ENCODE measurements at places on chromosomes 5 and 9.

GRCh38 chr5:169183576-169183975 is 117.4 kb downstream of the SLIT3 start:
- DNase-seq: no peak

GRCh38 chr5:134758504-134759341 is at the start of gene DDX46:
TSS of gene DDX46 (plus strand) at chr5:134758779. CDS start at chr5:134758939, 160 bp downstream.
- DNase-seq: peak; percentile 82

- no peak for DNase-seq
Observed at GRCh38 chr5:155052532-155052931, 39.0 kb downstream of the KIF4B start.

- no peak for DNase-seq
Observed at GRCh38 chr9:135522931-135523330, 1.7 kb downstream of the LCN1 start.

DNA sequence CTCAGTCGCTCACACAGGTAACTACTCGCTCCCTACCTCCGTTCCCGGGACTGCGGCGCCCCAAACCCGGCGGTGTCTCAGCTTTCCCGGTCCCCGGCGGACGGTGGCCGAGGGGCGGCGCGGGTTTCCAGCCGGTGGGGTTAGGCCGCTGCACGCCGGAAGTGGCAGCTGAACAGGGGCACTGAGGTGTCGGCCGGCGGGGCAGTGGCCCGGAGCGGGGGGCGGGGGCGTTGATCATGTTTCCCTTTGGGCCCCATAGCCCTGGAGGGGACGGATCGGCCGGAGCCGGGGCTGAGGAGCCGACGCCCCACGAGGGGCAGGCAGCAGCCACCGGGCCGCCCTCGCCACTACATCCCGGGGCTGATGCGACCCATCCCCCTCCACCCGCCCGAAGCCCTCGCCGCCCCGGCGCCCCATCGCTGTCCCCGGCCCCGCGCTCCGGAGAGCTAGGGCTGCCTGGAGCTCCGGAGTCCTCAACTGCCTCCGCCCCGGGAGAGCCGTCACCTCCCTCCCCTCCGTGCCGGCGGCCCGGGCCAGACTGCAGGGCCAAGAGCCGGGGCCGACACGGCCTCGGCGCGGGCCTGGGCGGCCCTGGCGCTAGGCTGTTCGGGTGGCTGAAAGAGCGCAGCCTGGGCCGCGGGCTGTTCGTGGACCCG is at the start of gene DCAF10:
Gene DCAF10 (plus strand): TSS at position 167 of the 656 bp plus-strand sequence. CDS start 70 bp downstream, at position 237.
- peak; percentile 77 for DNase-seq

GRCh38 chr9:124665391-124666058 is 105.6 kb downstream of the NR6A1 start:
- no peak for DNase-seq

DNA sequence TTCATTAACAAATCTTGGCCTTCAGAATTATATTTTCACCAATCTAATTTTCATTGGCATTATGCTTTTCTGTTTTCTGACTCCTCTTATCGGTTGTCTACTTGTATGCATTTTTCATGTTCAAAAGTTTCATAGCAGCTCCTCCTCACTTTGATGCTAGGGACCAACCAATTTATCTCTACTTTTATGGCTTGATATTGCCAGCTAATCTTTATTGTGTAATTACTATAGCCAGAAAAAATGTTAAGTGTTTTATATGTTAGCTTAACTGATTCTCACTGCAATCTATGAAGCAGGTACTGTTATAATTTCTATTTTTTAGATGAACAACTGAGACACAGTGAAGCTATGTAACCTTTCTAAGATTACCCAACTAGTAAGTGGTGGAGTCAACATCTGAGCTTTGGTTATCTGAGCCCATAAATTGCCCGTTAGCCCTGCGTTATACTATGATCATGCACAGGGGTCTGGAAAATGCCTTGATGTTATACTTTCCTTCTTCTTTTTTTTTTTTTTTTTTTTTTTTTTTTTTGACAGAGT is 34.4 kb upstream of the TNC start:
- no peak for DNase-seq

- DNase-seq: peak; percentile 30
Observed at GRCh38 chr5:134525683-134526482, 413 bp downstream of the JADE2 start.

- DNase-seq: no peak
Observed at GRCh38 chr9:69919461-69920061, 98.9 kb downstream of the CFAP95 start.

- no peak for DNase-seq
Observed at GRCh38 chr5:140355546-140355945, 4.4 kb upstream of the SLC4A9 start.

DNA sequence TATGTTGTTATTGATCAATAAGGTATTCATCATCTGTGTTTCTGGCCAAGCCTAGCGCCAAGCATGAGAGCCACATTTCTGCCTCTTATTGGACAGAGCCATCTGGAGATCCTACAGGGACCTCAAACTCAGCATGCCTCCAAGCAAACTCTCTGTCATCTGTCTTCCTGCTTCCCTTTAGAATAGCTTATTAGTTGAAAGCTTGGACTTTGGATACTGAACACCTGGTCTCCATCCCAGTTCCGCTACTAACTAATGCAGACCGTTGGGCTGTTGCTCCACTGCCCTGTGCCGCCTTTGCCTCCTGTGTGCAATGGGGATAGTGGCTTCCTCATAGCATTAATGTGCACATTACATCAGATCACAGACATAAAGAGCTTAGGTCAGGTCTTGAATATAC is 65.5 kb downstream of the MAP1B start:
- DNase-seq: no peak

GRCh38 chr9:111231801-111232580 is 98.0 kb downstream of the OR2K2 start:
- DNase-seq: no peak

DNA sequence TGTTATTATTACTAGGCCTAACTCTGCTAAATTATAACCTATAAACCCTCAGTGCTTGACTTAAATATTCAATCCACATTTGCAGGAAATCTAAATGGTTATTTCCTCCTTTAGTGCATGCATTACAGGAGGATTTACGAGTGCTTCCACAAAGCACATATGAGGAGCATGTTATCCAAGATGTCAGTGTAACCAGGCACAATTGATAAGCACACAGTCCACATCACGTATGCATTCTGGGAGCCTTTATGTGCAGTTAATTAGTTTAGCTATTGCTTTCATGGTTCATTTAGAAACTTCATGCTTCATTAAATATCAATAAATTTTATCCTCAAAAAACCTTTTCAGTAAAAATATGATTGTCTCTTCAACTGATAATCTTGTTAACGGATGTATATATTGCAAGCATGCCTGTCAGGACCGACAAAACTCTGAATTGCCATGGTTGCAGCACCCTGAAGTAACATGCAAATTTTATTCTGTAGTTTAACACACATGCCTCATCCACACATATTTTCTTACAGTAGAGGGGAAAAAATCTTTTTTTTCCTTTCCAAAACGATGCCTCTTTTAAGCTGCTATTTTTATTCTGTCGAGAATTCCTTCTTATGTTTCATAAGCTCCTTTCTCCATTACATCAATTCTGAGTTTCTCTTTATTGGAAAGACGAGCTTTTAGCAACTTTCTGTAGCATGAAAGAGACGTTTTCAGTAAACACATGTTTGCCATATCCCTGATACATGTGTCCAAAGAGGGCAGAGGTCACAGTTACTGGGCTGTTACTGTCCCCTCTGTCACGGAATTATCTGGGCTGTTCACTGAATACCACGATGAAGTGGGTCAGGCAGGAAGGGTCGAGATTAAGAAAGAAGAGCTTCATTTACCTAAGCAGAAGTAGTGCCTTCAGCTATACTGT is 142.0 kb downstream of the GLIS3 start:
- no peak for DNase-seq

- no peak for DNase-seq
Observed at GRCh38 chr5:116671211-116671736, 96.7 kb upstream of the SEMA6A start.

DNA sequence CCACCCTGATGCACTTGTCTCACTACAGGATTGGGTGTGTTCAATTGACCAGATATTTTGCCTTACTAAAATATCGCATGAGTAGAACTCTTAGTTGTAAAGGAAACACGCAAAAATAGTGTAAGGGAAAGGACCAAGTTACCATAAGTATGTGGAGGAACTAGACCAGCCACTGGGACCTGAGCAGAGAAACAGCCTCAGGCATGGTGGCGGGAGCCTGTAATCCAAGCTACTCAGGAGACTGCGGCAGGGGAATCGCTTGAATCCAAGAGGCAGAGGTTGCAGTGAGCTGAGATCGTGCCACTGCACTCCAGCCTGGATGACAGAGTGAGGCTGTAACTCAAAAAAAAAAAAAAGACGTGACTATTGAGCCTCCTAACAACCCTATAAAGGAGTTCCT is 117.9 kb upstream of the SPATA31C2 start:
- DNase-seq: no peak

GRCh38 chr9:105290418-105290817 is 46.0 kb downstream of the SLC44A1 start:
- no peak for DNase-seq

GRCh38 chr5:100898504-100899346 is 4.4 kb downstream of the ST8SIA4 start:
- no peak for DNase-seq

- no peak for DNase-seq
Observed at GRCh38 chr5:135739383-135739981, 95.0 kb upstream of the SLC25A48 start.

- DNase-seq: no peak
Observed at GRCh38 chr9:120914396-120914795, 12.2 kb downstream of the TRAF1 start.

GRCh38 chr9:111613436-111614040 is 14.1 kb upstream of the PTGR1 start:
- DNase-seq: no peak

DNA sequence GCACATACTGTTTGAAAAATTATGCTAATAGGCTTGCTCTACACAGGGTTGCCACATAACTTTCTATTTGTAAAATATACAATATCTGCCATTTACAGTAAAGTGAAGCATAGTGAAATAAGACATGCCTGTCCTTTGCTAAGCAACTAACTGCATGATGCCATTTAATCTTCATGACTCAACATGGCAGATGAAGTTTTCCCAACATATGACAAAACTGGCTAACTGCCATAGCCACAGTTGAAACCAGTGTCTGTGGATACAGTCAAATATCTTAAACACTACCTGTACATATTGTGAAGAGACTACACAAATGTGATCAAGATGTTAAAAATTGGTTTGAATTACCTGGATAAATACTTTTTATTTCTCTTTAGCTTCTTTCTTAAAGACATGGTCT is 3.1 kb upstream of the DMAC1 start:
- no peak for DNase-seq

DNA sequence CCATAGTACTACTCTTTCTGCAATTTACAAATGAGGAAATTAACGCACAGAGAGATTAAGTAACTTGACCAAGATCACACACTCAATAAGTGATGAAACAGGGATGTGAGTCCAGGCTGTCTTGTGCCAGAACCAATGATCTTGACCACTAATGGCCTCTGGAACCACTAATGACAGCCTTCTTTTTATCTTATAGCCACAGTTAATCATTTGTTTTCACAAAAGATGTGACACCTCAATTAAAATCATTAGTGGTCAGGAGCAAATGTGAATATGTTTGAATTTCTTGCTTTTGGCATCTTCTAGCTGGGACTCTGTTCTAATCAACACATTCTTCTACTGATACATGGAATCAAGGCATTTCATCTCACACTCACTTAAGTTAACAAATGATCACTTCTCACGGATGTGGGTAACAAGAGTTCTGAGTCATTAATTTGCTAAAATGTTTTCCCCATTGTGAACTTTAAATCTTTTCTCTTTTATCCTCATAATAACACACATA is 102.7 kb upstream of the CD180 start:
- no peak for DNase-seq

DNA sequence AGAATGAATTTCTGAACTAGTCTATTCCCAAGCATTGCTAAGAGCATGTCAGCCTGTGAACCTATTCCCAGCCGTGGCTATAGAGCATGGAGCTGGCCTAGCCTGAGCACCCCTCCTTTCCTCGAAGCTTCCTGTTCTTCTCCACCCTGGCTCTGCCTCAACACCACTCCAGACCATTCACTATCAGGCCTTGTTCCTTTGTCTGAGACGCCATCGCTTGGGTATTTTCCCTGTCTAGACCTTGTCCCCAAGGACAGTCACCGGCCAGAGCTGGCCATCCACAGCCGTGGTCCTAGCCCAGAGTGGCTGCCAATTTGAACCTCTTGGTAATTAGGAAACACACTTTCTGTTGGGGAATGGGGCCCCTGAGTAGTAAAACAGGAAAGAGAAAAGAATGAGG is 105.8 kb downstream of the LIFR start:
- DNase-seq: no peak

DNA sequence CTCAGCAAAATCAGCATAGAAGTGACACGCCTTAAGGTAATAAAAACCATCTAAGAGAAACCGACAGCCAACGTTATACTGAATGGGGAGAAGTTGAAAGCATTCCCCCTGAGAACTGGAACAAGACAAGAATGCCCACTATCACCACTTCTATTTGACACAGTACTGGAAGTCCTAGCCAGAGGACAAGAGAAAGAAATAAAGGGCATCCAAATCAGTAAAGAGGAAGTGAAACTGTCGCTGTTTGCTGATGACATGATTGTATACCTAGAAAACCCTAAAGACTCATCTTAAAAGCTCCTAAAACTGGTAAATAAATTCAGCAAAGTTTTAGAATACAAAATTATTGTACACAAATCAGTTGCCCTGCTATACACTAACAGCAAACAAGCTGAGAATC is 393.3 kb downstream of the KIF4B start:
- no peak for DNase-seq
